T-helper 2 cell treated with Interferon-gamma antibody and Interleukin-4, amounts not matched to agents 5 μg/mL and 100 μg/mL, for 36 hours (primary cell): ENCODE measurements at places on chromosomes 7 and 10.

GRCh38 chr7:93364806-93365205 is 132.6 kb downstream of the VPS50 start:
- DNase-seq: no peak

DNA sequence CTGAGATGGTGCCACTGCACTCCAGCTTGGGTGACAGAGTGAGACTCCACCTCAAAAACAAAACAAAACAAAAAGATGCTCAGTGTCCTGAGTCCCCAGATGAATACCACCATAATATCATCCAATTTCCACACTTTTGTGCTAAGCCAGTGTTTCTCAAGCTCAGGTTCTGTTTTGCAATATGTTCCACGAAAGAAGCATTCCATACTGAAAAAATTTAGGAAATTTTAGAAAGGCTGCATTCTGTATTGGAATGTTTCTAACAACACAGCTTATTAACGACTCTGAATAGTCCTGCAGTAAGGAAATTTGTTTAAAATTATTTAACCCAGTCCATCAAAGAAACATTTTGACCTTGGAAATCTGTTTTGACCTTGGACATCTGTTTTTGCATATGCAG is 142.4 kb downstream of the EPC1 start:
- DNase-seq: no peak

DNA sequence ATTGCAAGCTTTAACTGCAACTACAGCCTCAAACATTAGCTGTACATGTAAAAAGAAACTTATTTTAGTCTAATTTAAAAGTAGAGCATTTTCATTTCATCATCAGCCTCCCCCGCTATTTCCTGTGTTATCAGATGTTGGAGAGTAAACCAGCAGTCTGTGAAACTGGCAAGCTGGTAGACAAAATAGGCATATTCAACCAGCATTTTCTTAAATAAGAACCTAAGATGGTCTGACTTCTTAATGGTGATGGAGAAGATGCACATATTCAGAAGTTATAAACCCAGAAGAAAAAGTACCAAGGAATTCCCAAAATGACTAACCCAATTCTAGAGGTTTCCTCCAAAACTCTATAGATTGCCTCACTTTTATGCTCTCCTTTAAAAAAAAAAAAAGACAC is 24.9 kb downstream of the PIK3AP1 start:
- DNase-seq: peak; percentile 40

GRCh38 chr7:30694774-30695721 is 12.8 kb upstream of the CRHR2 start:
- DNase-seq: no peak

GRCh38 chr10:61480208-61480607 is 27.0 kb upstream of the TMEM26 start:
- no peak for DNase-seq

- DNase-seq: no peak
Measured at GRCh38 chr10:97547271-97547600, 25.3 kb upstream of the ANKRD2 start.

- DNase-seq: no peak
Measured at GRCh38 chr10:130000918-130001317, 36.8 kb upstream of the EBF3 start.

GRCh38 chr10:57692255-57692980 is 575.3 kb downstream of the IPMK start:
- DNase-seq: no peak

- DNase-seq: no peak
Measured at GRCh38 chr10:33277135-33277536, 57.3 kb downstream of the NRP1 start.
